Esophagus muscularis mucosa (tissue), 4 donors: ENCODE measurements at places on chromosomes 2 and 18. TPM values are rescaled to one million over a fixed set of nuclear protein-coding genes. Genes with fewer than 3 reads are reported as not detected.

DNA sequence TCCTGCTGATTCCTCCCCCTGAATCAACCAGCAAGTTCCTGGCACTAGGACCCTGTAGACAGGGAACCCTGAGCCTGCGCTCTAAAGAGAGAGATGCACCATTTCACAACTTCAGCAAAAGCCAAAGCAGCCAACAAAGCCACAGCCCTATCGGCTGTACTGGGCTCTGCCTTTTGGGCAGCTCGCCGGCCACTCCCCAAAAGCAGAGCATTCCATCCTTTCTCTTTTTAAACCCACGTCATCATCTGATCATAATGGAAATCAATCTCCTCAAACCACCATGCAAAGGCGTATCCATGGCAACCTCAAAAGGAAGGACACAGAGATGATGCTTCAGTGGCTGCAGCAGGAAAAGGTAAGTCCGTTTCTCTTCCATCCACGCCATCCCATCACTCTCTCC lies 5.3 kb upstream of the DCTN1 start:
- no peak for DNase-seq

- DNase-seq, result no peak
These were observed 140.1 kb upstream of the HAAO start for GRCh38 chr2:42932271-42933151.

SH3RF3 gene
- 17.5 TPM for total RNA-seq

PCARE gene
- not detected for total RNA-seq

PDK1 gene
- total RNA-seq, result 15.8 TPM

DNA sequence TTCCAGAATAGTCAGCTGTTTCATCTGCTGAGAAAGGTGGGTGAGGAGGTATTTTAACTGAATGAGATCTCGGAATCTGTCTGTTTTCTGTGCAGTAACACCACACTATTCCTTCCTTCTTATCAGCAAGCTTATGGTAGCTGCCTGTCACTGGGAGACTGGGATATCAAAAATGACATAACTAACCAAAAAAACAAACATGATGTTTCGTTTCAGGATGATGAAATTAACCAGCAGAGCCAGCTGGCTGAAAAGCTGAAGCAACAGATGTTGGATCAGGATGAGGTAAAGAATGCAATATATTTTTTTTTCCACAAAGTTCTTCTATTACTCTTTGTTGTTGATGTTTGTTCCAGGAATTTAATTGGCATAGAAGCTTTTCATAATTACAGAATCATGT lies 59.8 kb upstream of the LYPD6B start:
- no peak for DNase-seq

- no peak for DNase-seq
These were observed 29.4 kb downstream of the PTMA start for GRCh38 chr2:231737761-231738160.

DNA sequence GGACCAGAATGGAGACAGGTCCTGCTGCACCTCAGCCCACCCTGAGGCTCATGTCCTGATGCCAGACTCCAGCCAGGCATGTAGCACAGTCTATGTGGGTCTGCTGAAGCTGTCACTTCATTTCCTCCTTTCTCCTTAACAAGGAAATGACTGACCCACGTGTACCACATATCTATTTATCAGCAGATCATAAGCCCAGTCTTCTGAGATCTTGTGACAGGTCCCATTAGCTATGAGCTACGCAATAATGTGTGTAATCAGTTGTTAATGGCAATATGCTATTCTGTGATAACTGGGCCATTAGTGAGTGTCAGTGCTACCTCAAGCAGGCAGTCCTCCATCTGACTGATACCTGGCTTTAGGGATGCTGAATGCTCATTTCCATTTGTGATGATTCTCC lies 615.3 kb downstream of the BCL11A start:
- DNase-seq, result no peak

GRCh38 chr2:23478087-23478932 lies 93.3 kb downstream of the KLHL29 start:
- no peak for DNase-seq
